ENCODE measurements at places on chromosomes 3 and 15.
A peak's percentile ranks its signal among the peaks of the same experiment; 100 is the strongest.

DNA sequence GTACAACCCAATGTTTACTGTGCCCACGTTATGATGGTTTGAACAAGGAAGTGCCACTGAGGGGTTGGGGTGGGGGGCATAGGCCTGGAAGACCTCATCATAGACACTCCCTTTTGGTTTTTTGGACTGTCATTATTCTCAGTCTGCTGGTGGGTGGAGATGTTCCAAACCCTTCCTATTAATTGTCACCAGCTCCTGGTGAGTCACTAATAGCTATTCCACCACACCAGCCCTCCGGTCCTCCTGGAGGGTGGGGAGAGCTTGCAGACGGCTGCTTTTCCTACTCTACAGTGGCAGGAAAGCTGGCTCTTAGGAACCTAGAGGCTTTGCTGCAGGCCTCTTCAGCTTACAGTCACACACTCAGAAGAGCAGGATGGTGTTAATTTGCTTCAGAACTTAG lies 9.0 kb upstream of the COPG1 start:
- DNase-seq, result no peak

GRCh38 chr3:156368189-156368588 lies 186.7 kb downstream of the SSR3 start:
- no peak for DNase-seq

DNA sequence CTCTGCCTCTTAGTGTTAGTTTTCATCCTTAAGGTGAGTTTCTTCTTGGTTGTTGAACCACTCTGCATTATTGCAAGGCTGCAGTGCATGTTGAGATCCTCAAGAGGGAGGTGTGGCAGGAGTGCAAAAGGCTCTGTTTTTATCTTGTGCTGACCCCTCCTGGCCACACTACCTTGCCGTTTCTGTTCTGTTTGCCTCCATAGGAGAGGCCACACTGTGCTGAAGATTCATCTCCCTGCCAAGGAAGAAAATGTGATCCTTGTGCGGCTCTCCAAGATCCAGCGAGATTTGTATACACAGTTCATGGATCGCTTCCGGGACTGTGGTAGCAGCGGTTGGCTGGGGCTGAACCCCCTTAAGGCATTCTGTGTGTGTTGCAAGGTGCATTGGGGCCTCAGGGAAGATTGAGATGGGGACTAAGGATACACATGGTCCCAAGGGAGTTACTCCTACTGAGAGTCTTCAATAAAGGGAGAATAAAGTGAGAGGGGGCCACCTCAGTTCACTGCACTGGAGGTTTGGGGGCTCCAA lies 33.0 kb upstream of the TEX264 start:
- peak; percentile 36 for DNase-seq

- DNase-seq, result no peak
These were observed 171.2 kb downstream of the POTEB3 start for GRCh38 chr15:21269121-21269520.

- no peak for DNase-seq
These were observed 54.4 kb downstream of the SH3BP5 start for GRCh38 chr3:15277861-15278500.

DNA sequence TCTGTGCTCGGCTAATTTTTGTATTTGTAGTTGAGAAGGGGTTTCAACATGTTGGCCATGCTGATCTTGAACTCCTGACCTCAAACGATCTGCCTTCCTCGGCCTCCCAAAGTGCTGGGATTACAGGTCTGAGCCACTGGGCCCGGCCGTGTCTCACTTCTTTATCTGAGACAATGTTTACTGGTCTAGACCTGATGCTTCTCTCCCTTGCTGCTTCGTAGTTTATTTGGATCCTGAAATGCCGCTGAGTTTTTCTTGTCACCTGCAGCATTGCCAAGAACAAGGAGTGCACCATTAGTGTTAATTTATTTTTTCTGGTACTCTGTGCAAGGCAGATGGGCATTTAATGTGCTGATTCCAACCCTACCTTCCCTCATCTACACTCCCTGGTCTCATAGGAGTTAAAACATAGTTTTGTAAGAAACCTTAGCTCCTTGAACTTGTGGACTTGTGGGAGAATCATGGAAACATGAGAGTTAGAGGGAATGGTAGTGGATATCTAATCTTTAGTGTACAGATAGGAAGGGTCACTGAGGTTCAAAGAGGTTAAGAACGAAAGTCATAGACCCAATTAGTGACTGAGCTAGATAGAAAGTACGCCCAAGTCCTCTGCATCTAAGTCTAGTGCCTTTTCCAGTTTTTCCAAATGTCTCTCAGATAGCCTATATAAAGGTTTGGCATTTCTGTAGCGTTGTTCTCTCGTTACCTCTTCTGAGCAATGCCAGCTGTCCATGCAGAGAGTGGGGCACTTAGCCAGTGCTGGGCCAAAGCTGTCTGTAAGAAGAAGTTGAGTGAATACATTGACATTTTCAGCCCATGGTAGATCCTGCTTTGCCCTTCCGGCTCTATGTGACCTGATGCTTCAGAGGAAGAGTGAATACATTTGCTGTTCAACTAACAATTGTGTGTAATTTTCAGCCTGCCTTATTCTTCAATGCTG lies 244.1 kb downstream of the LPP start:
- DNase-seq, result no peak

DNA sequence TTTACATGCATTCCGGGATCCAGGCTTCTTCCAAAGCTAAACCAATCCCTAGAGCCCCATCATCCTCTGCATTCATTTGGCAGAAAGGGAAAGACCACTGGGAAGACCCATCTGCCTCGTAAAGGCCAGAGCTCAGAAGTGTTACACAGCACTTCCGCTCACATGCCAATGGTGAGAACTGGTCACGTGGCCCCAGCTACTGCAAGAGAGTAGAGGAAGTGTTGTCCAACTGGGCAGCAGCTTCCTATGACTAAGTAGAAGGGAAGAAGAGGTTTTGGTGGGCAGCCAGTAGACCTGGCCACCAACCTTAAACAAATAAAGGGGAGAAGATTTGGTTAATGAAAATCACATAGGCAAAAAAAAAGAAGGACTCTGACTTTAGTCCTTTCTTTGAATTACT lies 74.4 kb upstream of the PPP2R3A start:
- no peak for DNase-seq

GRCh38 chr15:52791776-52792175 lies 1.6 kb upstream of the ONECUT1 start:
- no peak for DNase-seq

GRCh38 chr3:9400616-9401015 lies 3.2 kb downstream of the SETD5 start:
- no peak for DNase-seq

DNA sequence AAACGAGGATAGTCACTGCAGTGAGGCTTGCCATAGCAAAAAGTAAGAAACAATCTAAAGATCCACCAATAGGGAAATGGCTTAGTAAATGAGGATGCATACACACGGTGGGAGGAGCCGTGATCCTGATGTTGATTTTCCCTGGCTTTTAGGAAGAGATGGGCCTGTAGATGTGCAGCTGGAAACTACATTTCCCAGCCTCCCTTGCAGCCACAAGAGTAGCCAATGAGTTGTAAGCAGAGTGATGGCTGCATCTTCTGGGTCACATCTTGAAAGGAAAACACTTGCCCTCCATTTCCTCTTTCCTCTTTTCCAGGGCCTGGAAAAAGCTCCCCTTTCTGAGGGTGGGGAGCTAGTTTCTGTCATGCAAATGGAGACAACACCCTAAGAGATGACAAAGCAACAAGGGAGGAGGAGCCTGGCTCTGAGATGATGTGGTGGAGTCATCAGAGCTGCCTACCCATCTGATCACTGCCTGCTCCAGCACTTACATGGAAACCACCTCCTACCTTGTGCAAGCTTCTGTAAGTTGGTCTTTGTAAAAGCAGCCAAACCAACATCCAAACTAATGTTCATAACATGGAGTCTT lies 139.1 kb downstream of the TLE3 start:
- DNase-seq, result no peak

DNA sequence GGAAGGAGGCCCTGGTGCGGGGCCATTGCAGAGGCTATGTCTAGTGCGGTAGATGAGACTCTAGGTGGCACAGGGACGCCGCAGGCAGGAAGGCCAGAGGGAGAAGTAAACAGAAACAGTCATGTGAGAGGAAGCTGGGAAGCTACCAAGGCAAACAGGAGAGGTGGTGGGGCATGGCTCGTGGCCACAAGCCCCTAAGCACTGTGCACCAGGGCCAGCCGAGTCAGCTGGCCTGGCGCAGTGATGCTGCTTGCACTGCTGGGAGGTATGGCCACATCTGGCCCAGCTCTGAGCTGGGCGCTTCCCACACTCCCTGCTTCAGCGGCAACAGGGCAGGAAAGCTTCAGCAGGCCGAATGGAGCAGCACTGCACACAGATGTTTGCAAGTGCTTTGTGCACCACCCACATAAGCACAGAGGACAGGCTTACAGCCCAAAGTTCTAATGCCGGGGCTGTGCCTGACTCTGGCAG lies 76.6 kb downstream of the SRGAP3 start:
- DNase-seq, result no peak

- DNase-seq, result no peak
These were observed 240.7 kb downstream of the LPP start for GRCh38 chr3:188394623-188395022.

GRCh38 chr3:34676436-34676835 lies 878.0 kb downstream of the PDCD6IP start:
- DNase-seq, result no peak

DNA sequence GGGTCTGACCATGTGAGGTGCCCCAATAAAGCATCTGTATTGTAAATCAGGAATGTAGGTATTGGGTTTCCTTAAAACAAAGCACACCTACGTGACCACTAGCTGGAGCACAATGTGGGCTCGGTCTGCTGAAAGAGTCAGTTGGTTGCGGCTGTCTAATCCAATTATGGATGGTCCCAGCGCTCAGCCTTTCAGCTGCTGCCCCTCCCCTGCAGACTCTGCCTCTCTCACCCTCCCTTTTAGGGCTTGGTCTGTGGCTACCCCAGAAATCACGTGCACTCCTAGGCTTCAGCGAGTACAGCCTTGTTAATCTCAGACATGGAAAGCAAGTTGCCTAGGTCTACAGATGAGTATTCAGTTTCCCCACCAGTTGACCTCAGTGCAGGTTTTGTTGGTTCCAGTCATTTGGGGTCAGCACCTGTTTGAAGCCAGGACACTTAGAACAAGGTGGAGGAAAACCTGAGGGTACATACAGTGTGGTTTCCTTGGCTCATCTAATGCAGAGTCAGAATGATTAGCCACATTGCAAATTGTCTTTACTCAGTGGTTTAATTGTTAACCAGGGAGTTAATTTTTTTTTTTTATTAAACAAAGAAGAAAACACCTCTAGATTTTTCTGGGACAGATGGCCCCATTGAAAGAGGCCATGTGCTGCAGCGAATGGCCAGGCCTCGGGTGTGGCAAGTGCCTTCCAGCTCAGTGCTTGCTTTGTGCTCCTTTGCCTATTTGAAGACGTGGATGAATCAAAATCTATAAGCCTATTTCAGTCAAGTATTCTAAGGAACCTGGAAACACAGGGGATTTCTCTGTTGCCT lies 137.7 kb downstream of the IGF1R start:
- DNase-seq, result no peak

- no peak for DNase-seq
These were observed 17.8 kb downstream of the MYL3 start for GRCh38 chr3:46845397-46845859.

- no peak for DNase-seq
These were observed 7.4 kb downstream of the CISH start for GRCh38 chr3:50604110-50604621.

DNA sequence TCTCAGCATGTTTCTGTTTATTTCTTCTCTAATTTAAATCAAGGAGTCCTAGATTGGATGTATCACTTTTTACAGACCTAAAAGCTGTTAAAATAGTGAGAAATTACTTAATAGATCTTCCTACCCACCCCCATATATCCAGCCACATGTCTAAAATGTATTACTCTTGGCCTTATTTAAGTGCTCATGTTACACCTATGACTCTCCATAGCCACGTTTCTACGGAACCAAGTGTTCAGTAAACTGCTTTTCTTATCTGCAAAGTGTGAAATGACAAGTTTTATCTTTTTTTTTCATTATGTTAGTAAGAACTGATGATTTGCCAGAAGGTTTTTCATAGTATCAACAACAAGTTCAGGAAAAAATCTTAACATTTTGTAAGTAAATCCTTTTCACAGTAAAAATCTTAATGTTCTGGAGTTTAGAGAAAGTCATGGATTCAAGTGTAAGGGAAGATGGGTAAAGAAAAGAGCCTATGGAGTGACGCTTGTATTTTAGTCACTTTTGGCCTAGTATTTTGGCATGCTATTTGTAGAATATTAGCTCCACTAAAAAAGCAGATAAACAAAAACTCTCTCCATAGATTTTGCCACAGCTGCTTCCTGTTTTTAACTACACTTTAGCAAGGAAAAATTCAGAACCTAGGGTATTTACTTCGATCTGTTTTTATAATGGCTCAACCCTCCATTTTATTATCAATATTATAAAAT lies 41.2 kb upstream of the IGSF10 start:
- no peak for DNase-seq

DNA sequence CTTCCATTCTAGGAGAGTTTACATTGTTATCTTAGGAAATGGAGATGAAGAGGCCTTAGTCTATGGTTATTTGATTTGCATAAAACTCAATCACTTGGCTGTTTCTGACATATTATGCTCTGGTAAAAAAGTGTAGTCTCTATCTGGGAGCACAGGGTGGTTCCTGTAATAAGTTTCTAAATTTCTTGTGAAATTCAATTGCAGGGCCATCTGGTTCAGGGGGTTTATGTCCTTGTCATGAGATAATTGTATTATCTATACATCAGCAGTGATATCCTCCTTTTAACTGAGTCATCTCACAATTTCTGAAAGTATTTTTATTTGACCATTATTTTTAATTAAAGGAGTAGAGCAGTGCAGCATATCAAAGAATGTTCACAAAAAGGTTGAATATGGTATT lies 203.3 kb downstream of the MFSD1 start:
- no peak for DNase-seq

DNA sequence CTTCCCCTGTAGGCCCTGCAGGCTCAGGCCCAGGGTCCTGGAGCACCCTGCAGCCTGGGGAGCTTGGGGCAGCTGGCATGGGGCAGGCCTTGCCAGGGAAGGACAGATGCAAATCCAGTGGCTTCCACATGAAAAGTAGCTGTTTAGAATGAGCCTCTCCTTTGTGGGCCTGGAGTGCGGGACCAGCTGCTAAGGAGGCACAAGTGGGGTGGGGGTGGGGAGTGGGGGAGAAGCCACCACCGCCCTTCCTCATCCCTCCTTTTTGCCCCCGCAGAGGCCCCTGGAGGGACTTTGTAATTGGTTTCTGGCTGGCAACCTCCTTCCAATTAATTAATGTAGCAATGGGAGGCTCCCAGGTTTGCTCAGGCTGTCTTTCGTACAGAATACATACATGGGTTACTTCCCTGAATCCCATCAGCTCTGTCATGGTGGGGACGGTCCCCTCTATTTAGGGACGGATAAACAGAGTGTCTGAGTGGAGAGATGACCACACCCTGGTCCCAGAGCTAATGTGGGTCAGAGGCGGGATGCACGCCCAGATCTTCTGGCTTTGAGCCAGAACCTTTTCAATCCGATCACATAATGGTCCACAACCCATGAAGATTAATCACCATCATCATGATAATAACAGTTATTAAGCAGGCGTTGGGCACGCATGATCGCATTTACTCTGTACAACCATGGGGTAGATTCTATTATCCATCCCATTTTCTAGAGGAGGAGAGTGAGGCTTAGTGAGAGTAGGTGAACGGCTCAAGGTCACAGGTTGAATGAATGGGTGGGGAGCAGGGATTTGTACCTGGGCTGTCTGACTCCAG lies 6.2 kb downstream of the CORO2B start:
- no peak for DNase-seq

- DNase-seq, result no peak
These were observed 512.9 kb downstream of the MCTP2 start for GRCh38 chr15:94744080-94744793.

- no peak for DNase-seq
These were observed 1.8 kb downstream of the IL20RB start for GRCh38 chr3:136959599-136959998.

Data from CD4-positive, alpha-beta T cell treated with Interleukin-21 for 1 hour (primary cell).